ENCODE measurements at places on chromosomes 12 and 14. TPM values are rescaled to one million over a fixed set of nuclear protein-coding genes. Genes with fewer than 3 reads are reported as not detected.

Gene OASL
- total RNA-seq: 0.95 TPM

Gene STXBP6
- total RNA-seq: 24.5 TPM

Gene SSTR1
- 1.3 TPM for total RNA-seq

Gene RNASE2
- not detected for total RNA-seq

Gene CFAP73
- not detected for total RNA-seq

Gene SIRT4
- 5.7 TPM for total RNA-seq

Measured in heart right ventricle (tissue), 16 donors.